ENCODE measurements at places on chromosomes 5 and 9. TPM values are rescaled to one million over a fixed set of nuclear protein-coding genes. Genes with fewer than 3 reads are reported as not detected.

DNA sequence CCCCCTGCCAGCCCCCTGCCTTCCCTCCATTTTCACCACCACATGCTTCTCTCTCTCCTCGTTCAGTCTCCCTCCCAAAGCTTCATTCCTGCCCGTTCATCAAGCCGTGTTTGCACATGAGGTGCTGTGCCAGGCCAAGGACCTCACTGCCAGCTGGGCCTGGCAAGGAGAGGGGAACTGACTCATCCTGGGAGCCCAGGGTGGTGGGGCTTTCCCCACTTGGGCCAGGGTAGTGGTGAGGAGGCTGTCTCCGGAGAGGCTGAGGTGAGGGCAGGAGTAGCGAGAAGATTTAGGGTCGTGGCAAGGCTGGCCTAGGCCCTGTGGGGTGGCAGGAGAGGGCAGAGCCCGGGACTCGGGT lies 30.4 kb upstream of the NOTCH1 start:
- no peaks in the 10 kb centered on the region for H3K36me3 ChIP-seq
- no peak overlapping the region for H3K27ac ChIP-seq
- peaks cover 14% of the 10 kb centered on the region for H3K4me1 ChIP-seq
- DNase-seq = peak; percentile 36

DNA sequence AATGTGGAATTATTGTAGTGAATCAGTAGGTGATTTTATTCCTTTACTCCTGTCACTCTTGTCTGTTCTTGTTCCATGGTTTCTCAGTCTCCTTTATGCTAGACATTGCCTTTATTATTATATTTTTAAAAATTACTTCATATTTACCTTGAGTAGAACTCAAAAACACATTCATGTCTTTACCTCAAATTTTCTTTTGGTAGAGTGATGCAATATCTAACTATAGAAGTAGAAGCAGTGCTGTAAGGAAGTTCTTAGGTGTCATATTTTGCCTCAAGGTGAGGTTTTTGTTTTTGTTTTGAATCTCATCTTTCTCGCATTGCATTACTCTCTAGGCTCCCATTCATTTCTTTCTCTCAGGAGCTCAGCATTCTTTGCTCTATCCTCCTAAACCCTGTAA lies 12.2 kb downstream of the IPO11 start:
- H3K36me3 ChIP-seq = peaks cover 2% of the 10 kb centered on the region
- peaks cover 21% of the 10 kb centered on the region for H3K4me1 ChIP-seq
- H3K27me3 ChIP-seq = no peaks in the 10 kb centered on the region
- H3K27ac ChIP-seq = peak overlapping the region; percentile 52

GRCh38 chr5:103424453-103425205 lies 138.0 kb downstream of the NUDT12 start:
- H3K27me3 ChIP-seq = peaks cover 21% of the 10 kb centered on the region
- no peak overlapping the region for H3K4me3 ChIP-seq
- H3K27ac ChIP-seq = no peak overlapping the region
- no peaks in the 10 kb centered on the region for H3K36me3 ChIP-seq

DNA sequence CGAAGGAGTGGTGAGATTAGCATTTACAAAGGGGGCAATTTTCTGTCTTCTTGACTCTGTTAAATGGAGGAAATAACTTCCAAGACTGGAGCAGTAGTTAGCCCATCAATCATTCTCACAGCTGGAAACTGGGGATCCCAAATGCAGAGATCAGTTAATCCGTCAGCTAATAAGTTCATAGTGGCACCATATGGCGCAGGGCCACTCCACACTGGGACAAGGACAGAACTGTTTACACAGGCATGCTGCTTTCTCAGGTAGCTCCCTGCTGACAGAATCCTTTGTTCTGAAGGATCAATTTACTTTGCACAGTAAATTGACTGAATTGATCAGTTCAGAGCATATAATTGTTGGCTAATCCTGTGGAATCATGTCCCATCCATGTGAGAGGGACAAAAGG lies 395.7 kb downstream of the TMEM161B start:
- no peak overlapping the region for H3K27ac ChIP-seq
- H3K4me3 ChIP-seq = no peak overlapping the region
- no peaks in the 10 kb centered on the region for H3K27me3 ChIP-seq
- no peaks in the 10 kb centered on the region for H3K4me1 ChIP-seq

DNA sequence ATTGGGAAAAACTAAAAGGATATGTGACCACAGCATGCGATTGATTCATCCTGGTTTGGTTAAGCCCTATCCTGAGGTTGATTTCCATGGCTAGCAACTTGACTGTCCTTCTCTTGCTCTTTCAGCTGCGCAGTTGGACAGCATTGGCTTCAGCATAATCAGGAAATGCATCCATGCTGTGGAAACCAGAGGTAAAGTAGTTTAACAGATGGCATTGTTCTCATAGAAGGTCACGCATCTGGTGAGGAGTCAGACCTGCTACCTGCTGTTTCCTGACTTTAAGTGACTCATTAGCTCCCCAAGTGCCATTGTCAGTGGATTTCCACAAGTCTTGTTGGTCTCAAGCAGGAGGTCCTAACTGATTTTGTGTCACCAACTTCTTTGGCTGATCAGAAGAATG lies 266.9 kb downstream of the ARHGAP26 start:
- no peaks in the 10 kb centered on the region for H3K27me3 ChIP-seq
- H3K4me3 ChIP-seq = peak overlapping the region; percentile 35
- no peak for DNase-seq
- H3K36me3 ChIP-seq = peaks cover 4% of the 10 kb centered on the region
- peaks cover 52% of the 10 kb centered on the region for H3K4me1 ChIP-seq

DNA sequence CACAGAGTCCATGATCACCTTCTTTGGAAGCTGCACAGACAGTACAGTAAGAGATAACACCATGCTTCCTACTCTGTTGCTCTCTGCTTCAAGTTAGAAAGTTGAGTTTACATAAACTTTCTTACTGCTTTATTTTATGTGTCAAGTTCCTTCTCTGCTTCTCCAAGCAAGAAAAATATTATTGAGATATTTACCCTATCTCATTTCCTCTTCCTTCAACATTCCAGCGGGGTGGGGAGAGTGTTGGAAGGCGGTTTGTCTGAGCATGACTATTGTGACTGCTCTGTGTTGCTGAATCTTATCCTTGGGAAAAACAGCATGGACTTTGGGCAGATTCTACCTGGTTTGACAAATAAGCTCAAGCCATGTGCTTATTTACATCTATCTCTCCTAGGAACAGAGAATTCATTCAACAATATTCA lies 66.9 kb upstream of the EPB41L4A start:
- H3K27ac ChIP-seq = no peak overlapping the region
- H3K4me1 ChIP-seq = no peaks in the 10 kb centered on the region
- DNase-seq = no peak
- H3K36me3 ChIP-seq = no peaks in the 10 kb centered on the region
- peaks cover 8% of the 10 kb centered on the region for H3K27me3 ChIP-seq

DNA sequence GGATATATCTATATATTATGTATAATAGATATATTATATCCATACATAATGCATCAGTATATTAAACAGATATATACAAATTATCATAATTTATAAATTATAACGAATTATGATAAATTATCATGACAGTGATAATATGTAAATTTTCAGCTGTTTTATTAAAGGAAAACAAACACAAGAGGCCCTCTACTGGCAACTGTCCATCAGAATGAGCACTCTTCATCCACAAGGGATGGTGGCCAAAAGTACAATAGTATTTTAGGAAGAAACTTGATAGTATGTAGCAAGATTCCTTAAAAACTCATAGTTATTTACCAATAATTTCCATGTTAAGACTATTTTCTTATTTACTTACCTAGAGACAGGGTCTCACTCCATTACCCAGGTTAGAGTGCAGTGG lies 113.3 kb upstream of the LPAR1 start:
- no peaks in the 10 kb centered on the region for H3K27me3 ChIP-seq
- no peak overlapping the region for H3K4me3 ChIP-seq
- DNase-seq = no peak
- no peaks in the 10 kb centered on the region for H3K4me1 ChIP-seq

GRCh38 chr5:94694671-94695070 lies 76.2 kb downstream of the SLF1 start:
- no peak overlapping the region for H3K4me3 ChIP-seq
- H3K27ac ChIP-seq = no peak overlapping the region
- peaks cover 2% of the 10 kb centered on the region for H3K36me3 ChIP-seq
- no peak for DNase-seq
- no peaks in the 10 kb centered on the region for H3K27me3 ChIP-seq

DNA sequence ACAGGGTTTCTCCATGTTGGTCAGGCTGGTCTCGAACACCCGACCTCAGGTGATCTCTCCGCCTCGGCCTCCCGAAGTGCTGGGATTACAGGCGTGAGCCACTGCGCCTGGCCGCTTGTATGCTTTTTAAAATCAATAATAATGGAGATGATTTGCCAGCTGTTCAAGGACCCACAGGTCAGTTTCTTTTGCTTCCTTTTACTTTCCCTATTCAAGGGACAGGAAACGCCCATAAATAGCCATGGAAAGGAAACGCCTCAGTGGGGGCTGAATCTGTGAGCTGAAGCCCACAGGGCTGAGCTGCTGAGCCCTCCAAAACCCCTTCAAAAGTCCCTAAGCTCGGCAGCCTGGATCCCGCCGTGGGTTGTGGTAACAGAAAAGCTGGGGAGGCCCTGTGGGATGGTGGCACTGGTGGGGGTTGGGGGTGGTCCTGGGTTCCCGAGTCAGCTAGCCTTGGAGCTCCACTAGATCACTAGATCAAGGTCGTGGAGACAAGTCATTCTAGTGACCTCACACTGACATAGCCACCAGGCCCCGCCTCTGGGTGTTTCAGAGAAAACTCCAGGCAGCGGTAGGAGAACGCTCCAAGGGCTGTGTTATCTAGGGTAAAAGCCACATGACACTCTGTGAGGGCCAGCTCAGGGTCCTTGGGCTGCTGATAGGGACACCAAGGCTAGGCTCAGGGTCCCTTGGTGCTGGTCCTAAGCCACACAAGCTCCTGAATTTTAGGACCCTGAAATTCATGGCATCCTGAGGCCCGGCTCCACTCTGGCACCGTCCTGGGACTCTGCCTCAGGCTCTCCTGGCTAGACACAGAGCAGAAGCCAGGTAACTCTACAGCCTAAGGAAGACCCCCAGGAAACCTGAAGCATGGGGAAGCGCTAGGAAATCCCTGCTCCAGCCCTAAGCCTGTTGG lies 18.0 kb upstream of the DUSP1 start:
- no peak overlapping the region for H3K27ac ChIP-seq
- DNase-seq = no peak
- peaks cover 11% of the 10 kb centered on the region for H3K4me1 ChIP-seq
- no peaks in the 10 kb centered on the region for H3K27me3 ChIP-seq
- no peak overlapping the region for H3K4me3 ChIP-seq
- H3K36me3 ChIP-seq = no peaks in the 10 kb centered on the region

DNA sequence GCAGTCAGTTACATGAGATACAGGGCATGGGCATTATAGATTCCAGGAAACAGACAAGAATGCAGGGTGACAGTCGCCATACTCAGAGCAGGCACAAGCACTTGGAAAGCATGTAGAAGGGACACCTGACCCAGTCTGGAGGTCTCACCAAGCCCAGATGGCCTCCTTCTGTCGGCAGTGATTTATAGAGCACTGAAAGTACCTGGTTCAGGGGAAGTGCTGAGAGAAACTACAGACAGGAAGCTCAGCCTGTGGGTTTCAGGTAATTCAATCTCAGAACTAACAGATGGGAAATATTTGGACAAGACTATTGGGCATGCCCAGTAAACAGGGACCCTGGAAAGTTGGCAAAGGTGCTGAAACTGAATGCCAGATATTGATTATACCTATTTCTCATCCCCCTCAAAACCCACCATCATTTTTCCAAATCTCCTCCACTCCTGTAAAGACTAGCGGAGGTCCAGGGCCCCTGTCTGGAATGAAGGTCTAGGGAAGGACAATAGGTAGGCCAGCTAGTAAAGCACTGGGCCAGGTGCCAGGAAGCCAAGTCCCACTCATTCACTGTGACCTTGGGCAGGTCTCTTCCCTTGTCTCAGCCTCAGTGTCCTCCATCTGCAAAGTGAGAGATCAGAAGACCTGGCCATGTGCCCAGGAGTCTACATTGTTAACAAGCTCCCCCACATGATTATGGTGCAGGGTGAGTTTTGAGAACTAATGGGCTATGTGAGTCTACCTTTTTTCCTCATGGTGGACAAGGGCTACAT lies 26.9 kb downstream of the KLHL3 start:
- H3K27me3 ChIP-seq = no peaks in the 10 kb centered on the region
- H3K4me1 ChIP-seq = no peaks in the 10 kb centered on the region
- peaks cover 3% of the 10 kb centered on the region for H3K36me3 ChIP-seq
- no peak overlapping the region for H3K4me3 ChIP-seq

- H3K27me3 ChIP-seq = no peaks in the 10 kb centered on the region
- no peak overlapping the region for H3K27ac ChIP-seq
- H3K36me3 ChIP-seq = no peaks in the 10 kb centered on the region
- no peak for DNase-seq
Measured at GRCh38 chr5:91978221-91978882, 595.2 kb upstream of the ARRDC3 start.

GRCh38 chr5:151967865-151968264 lies 43.2 kb upstream of the GLRA1 start:
- H3K27me3 ChIP-seq = no peaks in the 10 kb centered on the region
- no peaks in the 10 kb centered on the region for H3K36me3 ChIP-seq
- H3K4me1 ChIP-seq = no peaks in the 10 kb centered on the region
- H3K27ac ChIP-seq = no peak overlapping the region

DNA sequence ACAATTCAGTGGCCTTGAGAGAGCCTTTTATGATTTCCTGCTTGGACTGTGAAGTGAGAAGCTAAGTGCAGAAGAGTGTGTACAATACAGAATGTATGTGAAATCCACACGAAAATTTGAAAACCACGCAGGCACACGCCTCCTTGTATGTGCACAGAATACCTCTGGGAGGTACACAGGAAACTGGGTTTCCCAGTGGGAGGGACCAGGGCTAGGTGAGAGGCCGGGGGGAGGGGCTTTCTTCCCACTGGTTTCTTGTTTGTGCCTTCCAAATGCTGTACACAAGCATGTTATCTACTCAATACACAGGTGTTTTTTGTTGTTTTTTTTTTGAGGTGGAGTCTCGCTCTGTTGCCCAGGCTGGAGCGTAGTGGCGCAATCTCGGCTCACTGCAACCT lies 16.1 kb downstream of the C9orf50 start:
- no peak overlapping the region for H3K4me3 ChIP-seq
- H3K27me3 ChIP-seq = no peaks in the 10 kb centered on the region
- H3K27ac ChIP-seq = no peak overlapping the region
- no peak for DNase-seq
- no peaks in the 10 kb centered on the region for H3K36me3 ChIP-seq
- H3K4me1 ChIP-seq = peaks cover 29% of the 10 kb centered on the region

- no peak overlapping the region for H3K27ac ChIP-seq
- H3K4me3 ChIP-seq = no peak overlapping the region
- peaks cover 11% of the 10 kb centered on the region for H3K4me1 ChIP-seq
- no peaks in the 10 kb centered on the region for H3K36me3 ChIP-seq
Measured at GRCh38 chr5:113027431-113027830, 50.8 kb downstream of the DCP2 start.

FOXD4L5 gene
- total RNA-seq = 0.25 TPM

TOR2A gene
- 16.4 TPM for total RNA-seq

PCDHB4 gene
- total RNA-seq = not detected

PCDHB7 gene
- total RNA-seq = not detected

CCDC183 gene
- 0.46 TPM for total RNA-seq

ADAMTSL2 gene
- 0.07 TPM for total RNA-seq

Measured in activated T-cell treated with anti-CD3 and anti-CD28 coated beads, Interleukin-2, amount 50 U/mL, for 72 hours (primary cell).